ENCODE measurements at places on chromosomes 12 and 14. TPM values are rescaled to one million over a fixed set of nuclear protein-coding genes. Genes with fewer than 3 reads are reported as not detected.

GRCh38 chr12:130708648-130709047 lies 7.5 kb downstream of the RIMBP2 start:
- DNase-seq = no peak

The CLEC9A gene
- not detected for total RNA-seq

The MMP19 gene
- 8.6 TPM for total RNA-seq

- DNase-seq = no peak
These were observed 45.0 kb upstream of the P2RX7 start for GRCh38 chr12:121087467-121088194.

The CACNB3 gene
- total RNA-seq = 18.1 TPM

The CIDEB gene
- total RNA-seq = under 0.01 TPM

- no peak for DNase-seq
These were observed 54.7 kb downstream of the PITPNM2 start for GRCh38 chr12:123096182-123096581.

GRCh38 chr14:21087294-21088091 lies 11.0 kb downstream of the ZNF219 start:
- peak; percentile 98 for DNase-seq

The ZNF384 gene
- total RNA-seq = 16.3 TPM

The CLEC14A gene
- 2.8 TPM for total RNA-seq

DNA sequence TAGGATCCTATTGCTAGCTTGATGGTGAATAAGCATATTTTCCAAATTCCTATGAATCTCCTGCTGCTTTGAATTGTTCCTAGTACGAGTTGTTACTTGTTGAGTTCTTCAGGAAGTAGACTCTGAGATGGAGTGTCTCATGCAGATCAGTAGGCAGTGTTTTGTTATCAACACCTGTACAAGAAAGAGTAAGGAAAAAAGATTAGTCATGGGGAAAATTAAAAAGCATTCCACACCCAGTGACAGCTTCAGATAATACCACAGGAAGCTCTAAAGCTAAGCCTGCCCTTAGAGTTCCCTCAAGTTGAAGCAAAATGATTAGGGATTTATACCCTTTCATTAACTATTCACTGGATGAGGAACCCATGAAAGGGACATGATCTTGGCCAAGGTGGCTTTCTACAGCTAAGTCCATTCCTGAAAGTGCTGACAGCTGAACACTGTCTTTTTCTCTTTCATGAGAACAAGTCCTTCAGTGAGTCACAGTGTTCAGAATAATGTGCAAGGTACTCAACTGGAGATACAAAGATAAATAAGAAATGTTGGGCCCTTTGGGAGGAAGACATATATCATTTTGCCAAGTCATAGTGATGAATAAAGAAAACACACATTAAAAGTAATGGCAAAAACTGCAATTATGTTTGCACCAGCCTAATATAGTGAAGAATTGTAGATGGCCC lies 49.1 kb downstream of the CCER1 start:
- peak; percentile 44 for DNase-seq

- DNase-seq = no peak
These were observed 155.1 kb downstream of the SYT1 start for GRCh38 chr12:79019672-79020071.

The CAPS2 gene
- 2.7 TPM for total RNA-seq

The DNAJC22 gene
- 6.7 TPM for total RNA-seq

- peak; percentile 86 for DNase-seq
These were observed 78.3 kb downstream of the LGMN start for GRCh38 chr14:92670160-92670559.

The PRB2 gene
- total RNA-seq = not detected

GRCh38 chr12:110853836-110854235 lies 7.0 kb downstream of the CCDC63 start:
- no peak for DNase-seq

The AKAP3 gene
- 0.56 TPM for total RNA-seq

Data from IMR-90 (cell line).